ENCODE measurements at places on chromosomes 2 and 18. TPM values are rescaled to one million over a fixed set of nuclear protein-coding genes. Genes with fewer than 3 reads are reported as not detected.

Gene TDRD15
- not detected for total RNA-seq

Gene BUB1
- 46.9 TPM for total RNA-seq

Gene FHOD3
- not detected for total RNA-seq

Gene MATN3
- not detected for total RNA-seq

Gene DIPK1C
- not detected for total RNA-seq

DNA sequence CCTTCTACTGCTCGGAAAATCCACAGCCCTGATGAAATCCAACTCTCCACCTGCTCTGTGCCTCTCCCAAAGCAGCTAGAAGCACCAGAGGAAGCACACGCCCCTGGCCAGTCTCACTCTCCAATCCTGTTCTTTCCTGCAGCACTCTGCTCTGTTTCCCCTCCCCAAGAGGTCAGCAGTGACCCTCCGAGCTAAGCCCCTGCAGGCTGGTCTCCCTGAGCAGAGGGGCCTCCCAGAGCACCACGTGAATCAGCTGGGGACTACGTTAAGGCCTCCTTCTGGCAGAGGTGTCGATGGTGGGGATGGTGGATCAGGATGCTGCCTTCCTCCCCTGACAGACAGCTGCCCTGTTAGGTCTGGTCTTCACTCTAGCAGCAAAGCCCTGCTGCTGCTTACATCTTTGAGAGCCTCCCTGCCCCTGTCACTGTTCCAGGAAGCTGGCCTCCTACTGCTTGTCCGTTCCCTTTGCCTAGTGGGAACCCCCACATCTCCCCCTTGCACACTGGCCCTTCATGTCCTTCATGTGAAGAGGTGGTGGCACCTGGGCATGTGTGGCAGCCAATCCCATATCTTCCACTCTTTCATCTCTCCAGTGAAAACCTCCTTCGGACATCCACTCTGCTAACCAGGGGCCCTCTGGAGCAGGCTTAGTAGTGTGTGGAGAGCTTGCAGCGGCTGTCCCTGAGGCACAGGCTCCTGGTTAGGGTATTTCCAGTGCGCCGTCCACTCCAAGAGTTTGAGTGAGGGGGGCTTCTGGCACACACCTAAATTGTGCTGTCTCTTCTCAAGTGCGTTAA lies 307.5 kb upstream of the HS6ST1 start:
- no peak for DNase-seq

DNA sequence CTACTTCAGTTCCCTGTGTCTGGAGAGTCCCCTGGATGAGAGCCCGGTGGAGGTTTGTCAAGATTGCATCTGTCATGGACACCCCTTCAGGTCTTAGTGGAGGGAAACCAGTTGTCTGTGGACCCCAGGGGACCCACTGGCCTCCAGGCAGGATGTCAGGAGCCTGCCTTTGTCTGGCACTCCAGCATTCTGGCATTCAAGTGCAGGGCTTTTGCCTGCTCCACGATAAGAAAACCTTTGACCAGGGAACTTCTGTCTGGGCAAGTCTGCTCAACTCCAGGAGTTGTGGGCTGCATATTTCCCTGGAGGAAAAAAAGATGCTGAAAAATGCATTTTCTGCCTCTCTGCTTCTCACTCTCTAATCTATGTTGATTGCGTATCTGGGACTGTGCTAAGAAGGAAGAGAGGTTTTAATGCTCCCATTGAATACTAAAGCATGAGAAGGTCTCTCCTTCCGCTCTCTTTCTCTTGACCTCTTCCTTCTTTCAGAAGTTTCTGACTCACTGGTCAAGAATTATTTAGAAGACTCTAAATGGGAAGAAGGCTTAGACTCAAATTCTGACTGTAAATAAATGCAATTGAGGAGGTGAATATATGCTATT lies 104.5 kb downstream of the MMADHC start:
- DNase-seq: no peak

DNA sequence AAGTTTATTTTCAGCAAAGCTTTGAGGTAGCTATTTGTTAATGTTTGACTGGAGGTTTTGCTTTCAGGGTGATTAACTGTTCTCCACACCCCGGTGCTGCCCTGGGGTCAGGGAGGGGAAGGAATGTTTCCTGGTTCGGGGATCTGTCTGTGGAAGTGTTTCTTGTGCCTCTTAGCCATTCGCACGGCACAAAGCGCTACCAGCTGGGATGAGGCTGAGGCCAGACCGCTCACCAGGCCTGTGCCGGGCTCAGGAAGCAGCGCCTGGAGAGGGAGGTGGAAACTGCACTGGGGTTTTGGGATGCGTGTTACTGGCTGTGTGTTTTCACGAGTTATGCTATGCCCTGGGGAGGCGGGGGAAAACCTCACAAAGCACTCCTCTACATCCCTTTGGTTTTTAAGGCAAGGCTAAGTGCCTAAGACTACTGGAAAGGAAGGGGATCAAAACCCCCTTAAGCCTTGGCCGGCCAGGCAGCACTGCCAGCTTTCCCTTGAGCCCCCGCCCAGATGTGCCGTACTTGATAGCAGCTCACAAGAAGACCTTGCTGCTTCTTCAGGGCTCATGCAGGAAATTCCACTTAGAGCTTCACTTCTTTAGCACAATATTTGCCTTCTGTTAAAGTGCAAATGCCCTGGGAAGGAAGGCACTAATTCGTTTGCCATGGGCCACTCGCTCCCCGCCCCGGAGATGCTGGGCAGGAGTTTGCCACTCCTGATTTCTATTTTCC lies 65.7 kb upstream of the CNGA3 start:
- no peak for DNase-seq

DNA sequence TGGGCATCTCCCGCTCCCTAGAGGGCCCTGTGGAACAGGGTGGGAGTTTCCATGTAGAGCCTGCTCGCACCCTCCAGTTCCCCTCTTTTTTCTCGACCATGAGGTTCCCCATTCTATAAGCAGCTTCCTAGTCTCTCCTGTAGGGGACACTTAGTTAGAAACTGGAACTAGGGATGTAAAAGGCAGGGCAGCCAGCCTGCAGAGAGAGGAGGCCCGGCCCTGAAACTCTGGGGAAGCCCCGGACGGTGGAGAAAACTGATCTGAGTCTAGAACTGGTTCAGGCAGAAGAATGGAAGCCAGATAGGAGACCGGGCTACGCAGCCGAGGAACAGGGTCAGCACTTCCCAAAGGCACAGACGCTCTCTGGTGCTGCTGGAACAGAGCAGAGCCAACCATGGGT lies 51.6 kb upstream of the ATG16L1 start:
- DNase-seq: peak; percentile 21

DNA sequence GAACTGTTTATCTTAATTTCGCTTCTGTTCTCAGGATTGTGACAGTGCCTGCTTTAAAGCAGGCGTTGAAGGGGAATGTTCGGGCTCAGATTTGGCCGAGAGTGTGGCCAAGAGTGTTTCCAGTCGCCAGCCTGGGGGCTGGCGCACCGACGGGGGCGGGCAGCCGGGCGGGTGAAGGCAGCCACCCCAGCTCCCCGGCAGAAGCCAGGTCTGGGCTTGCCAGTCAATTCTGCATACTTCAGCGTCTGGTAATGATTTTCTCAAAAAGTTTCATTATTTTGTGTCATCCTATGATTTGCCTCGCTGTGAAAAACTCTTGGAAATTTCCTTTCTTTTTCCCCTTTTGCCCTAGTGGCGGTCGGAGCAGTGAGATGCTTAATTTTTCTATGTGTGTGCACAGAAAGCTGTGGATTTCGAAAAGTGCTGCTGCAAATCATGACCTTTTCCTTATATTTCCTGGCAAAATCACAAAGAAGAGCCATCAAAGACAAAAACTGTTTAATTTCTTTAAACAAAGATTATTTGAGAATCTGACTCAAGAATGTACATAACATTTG lies 856 bp downstream of the FAM228A start:
- no peak for DNase-seq

GRCh38 chr18:54607213-54608027 lies 16.4 kb downstream of the DYNAP start:
- no peak for DNase-seq

GRCh38 chr2:65277791-65278483 lies 50.3 kb downstream of the ACTR2 start:
- no peak for DNase-seq

DNA sequence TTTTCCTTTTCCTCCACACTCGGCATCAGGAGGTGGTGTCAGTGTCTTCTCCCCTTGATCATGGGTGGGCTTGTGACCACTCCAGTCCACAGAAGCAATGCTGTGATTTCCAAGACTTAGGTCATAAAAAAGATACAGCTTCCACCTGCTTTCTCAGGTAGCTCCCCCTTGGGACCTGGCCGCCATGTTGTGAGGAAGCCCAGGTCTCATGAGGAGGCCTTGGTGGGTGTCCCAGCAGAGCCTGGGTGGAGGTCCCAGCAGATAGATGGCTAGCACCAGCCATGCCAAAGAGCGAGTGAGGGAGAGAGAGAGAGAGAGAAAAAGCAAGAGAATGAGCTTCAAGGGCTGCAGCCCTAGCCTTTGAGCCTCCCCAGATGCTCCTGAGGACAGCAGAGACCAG lies 16.0 kb downstream of the SLC66A2 start:
- no peak for DNase-seq
